DMS 273 treated with DMSO at 0.1 percent for 48 hours (cell line): ENCODE measurements at places on chromosomes 5 and 9.

DNA sequence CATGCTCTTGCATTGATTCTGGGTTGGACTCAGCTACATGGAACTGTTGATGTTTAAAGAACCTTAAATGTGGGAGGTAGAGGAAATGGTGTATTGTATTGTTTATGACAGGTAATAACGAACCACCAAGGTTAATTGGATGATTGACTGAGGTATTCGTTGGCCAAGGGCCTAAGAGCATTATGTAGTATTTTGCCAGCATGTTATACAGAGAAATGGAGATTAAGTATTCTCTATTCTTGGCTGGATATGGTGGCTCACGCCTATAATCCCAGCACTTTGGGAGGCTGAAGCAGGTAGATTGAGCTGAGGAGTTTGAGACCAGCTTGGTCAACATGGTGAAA, 59.0 kb upstream of the CDK20 start:
- no peak for DNase-seq

- DNase-seq = no peak
Observed at GRCh38 chr9:136646827-136647711, 15.6 kb upstream of the EGFL7 start.

DNA sequence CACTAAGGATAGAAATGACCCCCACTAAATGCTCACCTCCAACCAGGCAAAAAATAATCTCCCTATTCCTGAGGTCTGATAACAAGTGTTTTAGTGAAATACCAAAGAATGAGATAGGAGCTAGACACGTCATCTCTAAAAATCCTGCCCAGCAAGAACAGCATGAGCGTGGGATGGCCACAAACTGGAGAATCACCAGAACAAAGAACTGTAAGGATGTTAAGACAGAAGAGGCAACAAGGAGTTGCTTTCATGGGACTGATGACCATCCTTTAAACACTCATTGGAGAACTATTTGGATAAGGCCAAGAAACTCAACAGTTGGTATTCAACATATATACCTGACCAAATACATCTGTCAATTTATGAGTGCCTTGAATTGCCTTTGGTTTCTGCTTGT, 113.7 kb downstream of the RASEF start:
- no peak for DNase-seq

DNA sequence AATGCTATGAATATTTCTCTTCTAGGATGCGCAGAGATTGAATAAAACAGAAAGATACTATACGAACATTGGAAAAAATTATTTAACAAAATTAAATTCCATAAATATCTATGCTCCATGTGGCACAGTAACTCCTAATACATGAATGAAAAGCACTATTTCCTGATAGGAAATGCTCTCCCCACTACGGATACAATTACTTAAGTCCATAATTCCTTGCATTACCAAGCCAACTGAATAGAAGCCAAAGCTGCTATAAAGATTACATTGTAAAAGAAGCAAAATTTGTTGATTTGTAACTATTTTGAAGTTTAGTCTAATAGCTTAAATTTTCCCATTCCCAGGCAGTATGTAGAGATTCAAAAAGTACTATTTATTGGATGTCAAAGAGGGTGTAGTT, 61.8 kb upstream of the SNX2 start:
- DNase-seq = no peak

GRCh38 chr5:159155960-159156359, 53.4 kb downstream of the RNF145 start:
- no peak for DNase-seq

DNA sequence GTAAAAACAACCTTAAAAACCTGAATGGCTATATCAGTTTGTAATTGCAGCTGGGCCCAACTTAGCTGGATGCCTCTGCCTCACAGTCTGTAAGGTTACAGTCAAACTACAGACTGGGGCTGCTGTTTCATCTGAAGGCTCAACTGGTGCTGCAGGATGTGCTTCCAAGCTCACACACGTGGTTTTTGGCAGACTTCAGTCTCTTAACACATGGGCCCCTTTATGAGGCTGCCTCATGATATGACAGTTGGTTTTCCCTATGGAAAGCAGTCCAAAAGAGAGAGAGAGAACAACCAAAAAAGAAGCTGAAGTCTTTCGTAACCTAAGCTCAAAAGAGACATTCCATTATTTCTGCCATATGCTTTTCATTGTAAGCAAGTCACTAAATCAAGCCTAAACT, 27.4 kb downstream of the CTSL start:
- no peak for DNase-seq

DNA sequence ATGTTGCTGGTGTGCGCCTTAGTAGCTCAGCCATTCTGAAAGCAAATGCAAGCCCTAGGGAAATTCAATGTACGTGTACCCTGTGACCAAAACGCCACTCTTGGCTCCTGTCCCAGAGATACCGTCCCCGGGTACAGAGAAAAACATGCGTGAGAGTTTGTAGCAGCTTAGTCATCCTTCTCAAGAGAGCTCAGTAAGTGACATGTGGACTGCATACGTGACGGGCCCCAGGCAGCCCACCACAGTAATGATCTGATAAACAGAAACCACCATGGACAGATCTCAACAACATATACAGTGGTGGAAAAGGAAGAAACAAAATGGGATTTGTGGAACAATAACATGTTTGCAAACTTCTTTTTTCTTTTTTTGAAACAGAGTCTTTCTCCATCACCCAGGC, 45.1 kb downstream of the S1PR3 start:
- no peak for DNase-seq

- no peak for DNase-seq
Observed at GRCh38 chr9:35529161-35529823, 39.4 kb downstream of the RUSC2 start.

- DNase-seq = no peak
Observed at GRCh38 chr9:92590377-92590776, 54.6 kb upstream of the ECM2 start.

- DNase-seq = peak; percentile 25
Observed at GRCh38 chr5:153504726-153505125, 14.3 kb downstream of the GRIA1 start.

DNA sequence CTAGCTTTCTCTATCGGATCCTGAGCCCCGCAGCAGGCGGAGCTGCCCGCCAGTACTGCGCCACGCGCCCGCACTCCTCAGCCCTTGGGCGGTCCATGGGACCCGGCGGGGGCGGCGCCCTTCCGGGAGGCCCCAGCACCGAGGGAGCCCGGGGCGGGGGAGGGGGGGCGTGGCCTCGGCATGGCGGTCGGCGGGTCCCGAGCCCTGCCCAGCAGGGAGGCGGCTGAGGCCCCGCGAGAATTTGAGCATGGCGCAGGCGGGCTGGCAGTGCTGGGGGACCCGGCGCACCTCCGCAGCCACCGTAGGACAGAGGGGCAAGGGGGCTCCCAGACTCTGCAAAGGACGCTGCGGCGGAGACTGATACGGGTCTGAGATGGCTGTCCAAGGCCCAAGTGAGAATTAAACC, 6.8 kb downstream of the ZDHHC11B start:
- no peak for DNase-seq

DNA sequence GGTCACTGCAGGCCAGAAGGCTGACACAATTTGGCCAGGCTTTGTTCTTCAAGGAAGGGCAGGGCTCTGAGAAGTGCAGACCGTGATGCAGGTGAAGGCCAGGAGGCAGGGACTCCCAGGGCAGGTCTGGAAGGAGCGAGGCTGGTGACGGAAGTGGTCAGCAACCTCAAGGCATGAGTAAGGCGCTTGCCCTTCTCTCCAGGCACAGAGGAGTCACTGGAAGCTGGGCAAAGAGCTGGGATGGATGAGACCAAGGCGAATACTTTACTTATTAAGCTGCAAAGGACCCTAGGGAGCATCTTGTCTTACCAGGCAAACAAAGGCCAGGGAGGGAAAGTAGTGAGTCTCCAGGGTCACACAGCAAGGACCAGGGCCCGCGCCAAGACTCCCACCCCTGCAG, 18.6 kb downstream of the IRF1 start:
- DNase-seq = no peak

DNA sequence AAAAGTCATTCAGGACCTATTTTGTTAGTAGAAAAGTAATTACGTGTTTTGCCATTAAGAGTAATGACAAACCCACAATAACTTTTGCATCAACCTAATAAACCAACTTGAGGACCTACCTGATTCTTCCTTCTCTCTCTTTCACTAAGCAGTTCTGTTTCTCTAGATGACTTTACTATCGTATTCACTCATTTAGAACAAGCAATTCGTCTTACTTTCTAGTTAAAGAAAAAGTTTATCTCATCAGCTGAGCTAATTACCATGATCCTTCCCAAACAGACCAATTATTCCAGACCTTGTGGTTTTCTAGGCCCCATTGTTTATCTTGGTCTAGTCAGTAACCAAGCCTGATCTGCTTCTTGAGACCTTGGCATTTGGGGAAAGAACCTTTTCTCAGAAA, 49.6 kb upstream of the PRDM9 start:
- no peak for DNase-seq

DNA sequence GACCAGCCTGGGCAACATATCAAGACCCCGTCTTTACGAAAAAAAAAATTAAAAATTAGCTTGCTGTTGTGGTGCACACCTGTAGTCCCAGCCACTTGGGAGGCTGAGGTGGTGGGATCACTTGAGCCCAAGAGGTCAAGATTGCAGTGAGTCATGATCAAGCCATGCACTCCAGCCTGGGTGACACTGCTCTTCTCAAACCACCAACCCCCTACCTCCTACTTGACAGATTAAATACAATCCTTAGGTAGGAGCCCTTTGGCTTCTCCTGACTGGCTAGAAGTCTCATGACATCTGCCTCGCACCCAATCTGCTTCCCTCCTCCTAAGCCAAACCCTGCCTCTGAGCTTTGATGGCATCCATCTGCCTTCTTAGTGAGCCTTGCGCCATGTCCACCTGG, 11.6 kb upstream of the FBP1 start:
- DNase-seq = no peak

DNA sequence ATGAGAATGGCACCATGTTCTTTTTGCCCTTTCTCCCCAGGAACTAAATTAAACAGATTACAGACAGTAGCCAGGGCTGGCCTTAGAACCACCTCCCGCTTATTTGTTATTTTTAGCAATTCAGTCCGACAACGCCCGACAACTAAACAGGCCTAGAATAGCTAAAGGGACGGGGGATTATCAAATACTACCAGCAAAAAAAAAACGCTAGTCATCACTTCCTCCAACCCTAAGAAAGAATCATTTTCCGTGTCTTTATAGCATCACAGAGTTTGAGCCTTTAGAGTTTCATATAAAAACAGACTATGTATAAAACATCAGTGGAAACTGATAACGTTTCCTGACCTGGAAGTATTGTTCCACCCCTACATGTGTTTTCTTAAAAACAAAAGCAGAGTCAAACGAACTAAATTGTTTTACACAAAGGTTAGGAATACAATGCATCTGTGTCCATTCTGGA, 35.3 kb downstream of the PFDN1 start:
- no peak for DNase-seq

DNA sequence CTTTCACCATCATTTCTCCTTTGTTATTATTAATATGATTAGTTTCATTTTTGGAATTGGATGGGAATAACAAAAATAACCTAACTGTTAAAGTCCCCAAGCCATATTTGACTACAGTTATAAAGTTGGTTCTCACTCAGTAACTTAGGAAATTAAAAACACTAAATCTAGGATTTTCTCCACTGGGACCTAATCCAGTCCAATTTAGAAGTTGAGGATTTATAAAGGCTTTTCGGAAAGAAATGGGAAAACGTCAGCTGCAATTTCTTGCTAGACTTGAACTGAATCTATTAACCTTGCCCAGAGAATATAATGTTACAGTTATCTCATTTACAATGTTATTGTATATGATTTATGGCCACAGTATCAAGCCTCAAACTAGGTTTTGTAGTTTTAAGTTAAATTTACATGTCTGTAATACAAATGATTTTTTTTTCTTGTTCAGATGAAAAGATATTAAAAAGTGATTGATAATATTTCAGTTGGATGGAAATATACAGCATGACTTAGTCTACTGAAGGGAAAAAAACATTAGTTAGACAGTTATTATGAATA, 524.3 kb upstream of the GRAMD2B start:
- DNase-seq = no peak

DNA sequence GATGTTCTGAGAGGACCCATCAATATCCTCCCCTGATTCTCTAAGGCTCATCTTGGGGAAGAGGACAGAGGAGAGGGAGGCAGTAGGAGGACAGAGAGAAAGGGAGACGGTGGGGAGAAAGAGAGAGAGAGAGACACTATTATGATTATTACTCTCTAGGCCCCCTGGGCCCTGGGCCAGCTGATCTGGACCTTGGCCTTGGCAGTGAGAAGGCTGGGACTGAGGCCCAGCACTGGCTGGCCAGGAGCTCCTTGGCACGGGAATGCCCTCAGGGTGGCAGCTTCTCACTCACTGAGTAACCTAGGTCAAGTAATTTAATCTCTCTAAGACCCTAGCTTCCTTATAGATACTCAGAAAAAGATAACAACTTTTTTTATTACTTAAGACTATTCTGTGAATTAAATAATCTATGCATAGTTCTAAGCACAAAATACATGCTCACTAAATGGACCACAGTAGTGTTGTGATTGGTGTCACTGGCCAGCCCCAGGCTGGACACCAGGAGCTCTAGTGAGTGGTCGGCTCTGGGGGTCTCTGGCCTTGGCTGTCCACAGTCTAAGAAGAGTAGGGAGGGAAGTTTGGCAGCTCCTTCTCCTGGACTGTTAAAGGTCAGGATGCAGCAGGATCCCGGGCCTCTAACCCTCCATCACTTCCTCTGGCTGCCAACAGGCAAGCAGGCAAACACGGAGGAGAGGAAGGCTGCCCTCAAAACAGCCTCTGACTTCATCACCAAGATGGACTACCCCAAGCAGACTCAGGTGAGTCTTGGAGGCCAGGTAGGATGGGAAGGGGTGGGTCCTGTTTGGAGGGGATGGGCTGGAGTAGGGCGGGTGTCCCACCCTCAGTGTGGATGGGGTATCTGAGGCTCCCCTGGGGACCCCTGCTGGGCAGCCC, 50.0 kb downstream of the GSN start:
- DNase-seq = no peak

DNA sequence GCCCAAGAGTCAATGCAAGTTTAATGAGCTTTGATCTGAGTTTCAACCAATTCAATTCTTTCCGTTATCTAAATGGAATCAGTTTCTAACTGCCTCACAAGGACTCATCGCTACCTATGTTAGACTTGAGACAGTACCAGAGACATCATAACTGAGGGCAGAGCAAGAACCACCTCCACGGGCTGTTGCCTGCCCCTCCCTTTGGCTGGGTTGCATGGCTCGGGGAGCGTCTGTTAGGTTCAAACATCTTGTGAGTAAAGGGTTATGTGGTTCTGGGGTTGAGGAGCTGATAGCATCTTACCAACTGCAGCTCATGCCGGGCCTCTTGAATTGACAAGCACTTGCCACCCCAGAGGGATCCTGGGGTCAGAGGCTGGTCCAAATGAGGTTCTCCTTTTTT, 457.9 kb downstream of the ENC1 start:
- no peak for DNase-seq

DNA sequence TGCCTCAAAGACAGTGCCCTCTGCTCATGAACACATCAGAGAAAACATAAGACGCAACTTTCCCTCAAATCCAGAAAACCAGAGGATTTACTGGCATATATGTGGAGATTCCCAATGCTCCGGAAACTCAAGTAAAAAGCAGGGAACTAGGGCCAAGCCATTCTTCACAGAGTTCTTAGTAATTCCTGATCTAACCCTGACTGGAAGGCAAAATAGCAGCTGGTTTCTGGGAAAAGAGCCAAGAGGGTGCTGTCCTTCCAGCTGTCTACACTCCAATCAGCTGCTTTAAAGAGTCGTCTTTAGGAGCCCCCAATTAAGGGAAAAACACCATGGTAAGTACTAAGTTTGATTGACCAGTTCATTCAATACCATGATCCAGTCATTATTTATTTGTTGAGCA, 49.6 kb downstream of the GNA14 start:
- peak; percentile 28 for DNase-seq
